HuH-7 (cell line): ENCODE measurements at places on chromosomes 4 and X.

DNA sequence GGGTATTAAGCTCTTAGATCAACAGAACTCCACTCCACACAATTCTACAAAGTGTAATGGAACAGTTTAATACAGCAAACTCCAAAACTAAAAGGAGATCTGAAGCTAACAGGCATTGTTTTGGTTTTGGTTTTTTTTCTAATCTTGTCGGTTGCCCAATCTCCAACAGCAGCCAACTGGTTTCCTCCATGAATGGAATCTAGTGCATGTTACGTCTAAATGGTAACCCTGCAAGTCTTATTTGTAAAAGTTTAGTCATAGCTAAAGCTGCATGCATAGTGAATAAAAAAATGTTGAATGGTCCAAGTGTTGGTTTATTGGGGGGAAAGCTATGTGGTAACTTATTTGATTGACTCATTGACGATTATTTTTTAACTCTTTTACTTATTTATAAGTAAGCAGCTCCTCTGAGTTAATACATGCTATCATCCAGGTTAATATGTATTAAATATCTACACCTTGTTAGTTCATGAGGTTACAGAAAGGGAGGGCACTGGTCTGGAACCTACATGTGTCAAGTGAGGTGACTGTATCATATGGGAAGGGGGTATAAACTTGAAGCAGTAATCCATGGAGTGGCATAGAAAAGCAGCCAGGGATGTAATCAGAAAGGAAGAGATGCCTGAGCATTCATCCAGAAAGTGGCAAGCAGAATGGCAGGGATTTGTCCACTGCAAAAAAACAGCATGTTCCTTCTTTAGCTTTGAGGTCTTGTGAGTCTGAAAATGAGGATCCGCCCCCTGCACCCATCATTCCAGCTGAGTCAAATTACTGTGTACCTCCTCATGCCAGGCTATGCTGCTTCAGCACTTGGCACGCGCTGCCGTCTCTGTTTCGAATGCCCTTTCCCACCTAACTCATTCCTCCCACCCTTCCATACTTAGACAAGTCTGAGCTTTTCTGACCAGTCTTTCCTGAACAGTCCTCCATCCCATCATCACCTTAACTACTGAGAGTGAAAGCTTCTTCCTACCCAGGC, 81.7 kb downstream of the PDGFC start:
- no peak for DNase-seq

GRCh38 chr4:66108898-66109297, 438.6 kb upstream of the EPHA5 start:
- no peak for DNase-seq

GRCh38 chr4:186025408-186025690, 43.6 kb upstream of the TLR3 start:
- DNase-seq: no peak

- DNase-seq: no peak
Measured at GRCh38 chrX:346034-346813, 27.6 kb upstream of the GTPBP6 start.

GRCh38 chr4:157918036-157918832, 254.6 kb downstream of the GASK1B start:
- no peak for DNase-seq

- DNase-seq: no peak
Measured at GRCh38 chrX:50768801-50769200, 45.2 kb downstream of the SHROOM4 start.

DNA sequence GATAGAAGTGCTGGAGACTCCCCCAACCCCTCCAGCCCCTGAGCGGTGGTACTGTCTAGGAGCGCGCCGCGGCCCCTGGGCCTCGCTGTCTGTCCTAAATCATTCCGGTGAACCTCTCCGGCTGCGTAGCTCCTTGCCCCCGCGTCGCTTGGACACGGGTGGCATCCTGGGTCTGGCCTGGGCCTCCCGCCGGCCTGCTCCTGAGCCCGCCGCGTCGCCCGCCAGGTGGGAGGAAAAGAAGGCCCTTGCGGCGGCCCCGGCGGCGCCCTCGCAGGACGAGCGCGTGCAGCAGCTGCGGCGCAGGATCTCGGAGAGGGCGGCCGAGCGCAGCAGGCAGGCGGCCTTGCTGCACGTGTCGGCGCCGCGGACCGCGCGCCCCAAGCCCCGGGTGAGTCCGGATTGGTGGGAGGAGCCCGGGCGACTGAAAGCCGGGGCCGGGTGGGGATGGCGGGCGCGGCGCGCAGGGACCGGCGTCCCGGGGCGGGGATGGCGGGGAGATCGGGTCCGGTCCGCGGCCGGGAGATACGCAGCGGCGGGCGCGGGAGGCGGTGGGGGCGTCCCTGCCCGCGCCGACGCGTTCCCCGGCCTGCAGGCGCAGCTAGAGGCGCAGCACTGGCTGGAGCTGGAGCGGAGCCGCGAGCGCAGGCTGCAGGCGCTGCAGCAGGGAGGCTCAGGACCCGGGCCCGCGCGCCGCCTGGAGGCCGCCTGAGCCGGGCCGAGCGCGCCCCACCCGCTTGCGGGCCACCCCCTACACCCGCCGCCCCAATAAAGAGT, 6.5 kb upstream of the RNF4 start:
- peak; percentile 78 for DNase-seq

DNA sequence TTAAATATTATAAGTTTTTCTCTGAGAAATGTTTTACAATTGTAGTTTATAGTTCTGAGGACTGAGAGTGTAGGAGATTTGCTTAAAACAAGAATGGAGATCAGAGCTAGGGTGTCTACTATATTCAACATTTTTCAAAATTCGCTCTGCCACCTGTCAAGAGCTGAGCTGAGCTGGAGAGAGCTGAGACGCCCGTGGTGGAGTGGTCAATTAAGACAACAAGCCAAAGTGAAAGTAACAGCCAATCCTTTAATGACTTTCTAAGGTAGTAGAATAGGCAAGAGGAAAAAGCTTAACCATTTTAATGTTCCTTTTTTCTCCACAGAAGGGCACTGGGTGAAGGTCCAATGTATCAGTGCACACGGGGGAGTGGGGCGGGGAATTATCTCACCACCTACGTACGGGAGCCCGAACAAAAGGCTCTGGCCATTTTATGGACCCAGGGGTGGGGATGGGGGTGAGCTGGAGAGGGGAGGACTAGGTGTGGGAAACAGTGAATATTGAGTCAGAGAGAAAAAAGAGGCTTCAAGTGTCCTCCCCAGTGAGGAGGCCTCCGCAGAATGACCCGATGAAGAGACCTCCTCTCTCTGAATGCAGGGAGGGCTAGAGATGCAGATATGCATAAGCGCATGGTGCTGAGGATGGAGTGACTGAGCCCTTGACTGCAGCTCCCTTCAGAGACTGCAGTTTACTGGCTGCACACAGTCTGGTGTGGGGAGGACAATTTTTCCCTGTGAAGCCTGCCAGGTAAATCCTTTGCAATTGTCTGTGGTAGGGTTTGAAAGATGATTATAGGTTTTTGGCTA, 60.8 kb downstream of the SPCS3 start:
- peak; percentile 2 for DNase-seq

DNA sequence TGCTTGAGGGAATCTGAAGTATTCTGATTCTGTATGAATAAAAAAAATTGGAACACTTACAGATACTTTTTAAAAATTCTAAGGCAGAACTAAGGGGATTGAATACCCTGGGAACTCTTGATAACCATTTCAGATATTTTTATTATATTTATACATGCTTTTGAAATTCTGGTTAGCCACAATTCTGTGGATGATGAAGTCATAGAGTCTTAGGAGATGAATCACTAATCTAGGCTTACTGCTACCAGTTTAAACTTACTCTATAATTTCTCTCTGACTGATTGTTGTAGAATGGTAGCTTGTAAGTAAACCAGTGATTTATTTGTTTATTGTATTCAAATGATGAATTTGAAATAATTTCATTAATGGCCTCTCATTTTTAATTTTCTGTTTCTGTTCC, 11.4 kb upstream of the SLAIN2 start:
- DNase-seq: no peak

DNA sequence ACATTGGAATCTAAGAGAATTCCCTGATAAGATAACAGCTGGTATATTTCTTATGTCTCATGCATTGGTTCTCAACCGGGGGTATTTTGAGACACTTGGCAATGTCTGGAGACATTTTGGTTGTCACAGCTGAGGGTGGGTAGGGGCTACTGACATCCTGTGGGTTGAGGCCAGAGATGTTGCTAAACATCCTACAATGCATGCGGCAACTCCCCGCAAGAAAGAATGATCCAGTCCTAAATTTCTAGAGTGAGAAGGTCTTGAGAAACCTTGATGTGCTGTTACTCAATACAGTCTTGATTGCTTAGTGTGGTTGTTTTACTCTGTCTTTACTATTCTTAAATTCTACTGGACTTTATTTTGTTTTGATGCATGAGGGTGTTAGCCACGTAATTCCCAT, 287.2 kb downstream of the FRMPD4 start:
- DNase-seq: no peak

DNA sequence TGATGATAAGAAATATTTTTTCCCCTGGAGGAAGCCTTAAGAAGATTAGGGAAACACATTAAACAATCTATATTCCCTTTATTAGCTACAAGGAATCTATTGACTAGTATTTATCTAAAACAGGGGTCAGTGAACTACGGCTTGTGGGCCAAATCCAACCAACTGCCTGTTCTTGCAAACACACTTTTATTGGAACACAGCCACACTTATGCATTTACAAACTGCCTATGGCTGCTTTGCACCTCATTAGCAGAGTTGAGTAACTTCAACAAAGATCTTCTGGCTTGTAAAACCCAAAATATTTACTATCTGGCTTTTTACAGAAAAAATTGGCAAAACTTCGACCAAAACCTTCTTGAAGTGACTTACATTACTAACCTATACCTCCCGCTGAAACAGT, 733.9 kb upstream of the FTHL17 start:
- DNase-seq: no peak

DNA sequence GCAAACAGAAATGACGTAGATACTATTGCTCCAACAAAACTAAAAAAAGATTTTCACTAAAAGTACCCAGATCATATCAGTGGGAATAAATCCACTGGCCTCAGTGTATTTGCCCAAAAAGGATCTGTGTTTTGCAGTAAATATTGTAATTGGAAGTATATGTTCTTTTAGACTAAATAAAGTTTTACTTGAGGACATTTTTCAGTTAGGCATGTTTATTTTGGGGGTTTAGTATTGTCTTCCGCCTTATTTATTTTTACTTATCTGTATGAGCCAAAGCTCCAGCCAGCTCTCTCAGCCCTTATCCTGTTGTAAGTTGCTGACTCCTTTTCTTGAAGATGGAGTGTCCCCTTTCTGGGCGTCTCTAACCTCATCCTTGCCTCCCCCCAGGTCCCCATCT, 49.8 kb downstream of the PTTG2 start:
- no peak for DNase-seq

- DNase-seq: peak; percentile 53
Measured at GRCh38 chrX:65595460-65595876, 60.9 kb upstream of the LAS1L start.

DNA sequence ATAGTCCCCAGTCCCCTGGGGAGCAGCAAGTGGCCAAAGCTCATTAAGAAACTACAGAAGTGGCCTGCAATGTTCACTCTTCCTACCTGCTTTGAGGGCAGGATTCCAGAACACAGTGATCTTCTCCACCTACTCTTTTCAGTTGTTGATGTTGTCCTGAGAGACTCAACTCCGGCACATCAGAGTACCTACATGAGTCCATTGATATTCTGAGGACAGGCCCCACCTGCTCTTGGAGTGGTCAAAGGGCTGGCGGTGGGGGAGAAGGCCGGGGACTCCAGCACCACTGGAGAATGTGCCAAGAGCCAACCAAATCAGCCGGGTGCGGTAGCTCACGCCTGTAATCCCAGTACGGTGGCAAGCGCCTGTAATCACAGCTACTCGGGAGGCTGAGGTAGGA, 29.8 kb upstream of the DDX3X start:
- DNase-seq: no peak

DNA sequence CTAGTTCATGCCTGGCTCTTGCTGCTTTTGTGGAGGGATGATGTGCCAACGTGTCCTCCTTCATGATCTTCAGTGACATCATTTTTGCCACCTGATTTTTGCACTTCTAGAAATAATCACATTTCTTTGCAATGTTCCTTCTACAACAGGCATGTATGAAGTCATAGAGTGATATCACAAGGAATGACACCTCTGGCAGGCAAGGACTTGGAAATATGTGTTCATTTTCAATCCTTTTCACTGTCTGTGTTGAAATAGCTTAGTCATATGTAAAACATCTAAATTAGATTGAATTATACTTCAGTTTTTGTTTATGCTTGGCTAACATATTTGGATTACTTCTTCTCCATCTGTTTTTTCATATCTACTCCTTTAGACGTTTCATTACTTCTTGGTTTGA, 221.2 kb upstream of the STK26 start:
- no peak for DNase-seq

DNA sequence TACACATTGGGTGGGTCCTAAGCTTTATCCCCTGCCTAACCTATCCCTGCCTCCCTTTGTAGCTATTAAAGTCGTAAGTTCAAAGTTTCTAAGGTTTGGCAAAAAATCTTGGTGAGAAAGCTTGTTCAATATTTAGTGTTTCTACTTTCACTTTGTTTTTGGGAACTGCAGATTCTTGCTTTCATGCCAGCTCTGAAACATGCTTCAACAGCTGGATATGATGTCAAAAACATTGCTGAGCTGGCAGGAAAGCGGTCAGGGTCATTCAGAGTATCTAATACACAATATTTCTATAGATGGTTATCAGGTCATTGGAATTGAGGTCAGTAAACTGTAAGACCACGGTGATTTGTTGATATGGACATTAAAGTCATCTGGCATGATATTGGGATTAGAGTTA, 19.7 kb downstream of the CENPI start:
- DNase-seq: no peak

DNA sequence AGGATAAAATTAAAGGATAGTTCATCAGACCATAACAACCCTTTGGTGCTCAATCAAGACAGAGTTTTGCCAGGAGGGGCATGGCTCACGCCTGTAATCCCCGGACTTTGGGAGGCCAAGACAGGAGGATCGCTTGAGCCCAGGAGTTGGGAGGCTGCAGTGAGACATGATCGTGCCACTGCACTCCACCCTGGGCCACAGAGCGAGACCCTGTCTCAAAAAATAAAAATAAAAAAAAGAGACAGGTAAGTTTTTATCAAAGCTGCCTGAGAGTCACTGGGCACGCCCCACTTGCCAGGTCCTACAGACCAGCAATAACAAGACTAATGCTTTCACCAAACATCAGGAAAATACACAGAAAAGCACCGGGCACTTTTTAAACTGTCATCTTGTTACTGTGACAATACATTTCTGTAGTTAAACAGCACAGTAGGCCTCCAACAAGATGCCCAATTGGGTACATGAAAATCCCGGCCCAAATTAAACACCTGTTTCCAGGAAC, 765 bp downstream of the CFAP97 start:
- no peak for DNase-seq

DNA sequence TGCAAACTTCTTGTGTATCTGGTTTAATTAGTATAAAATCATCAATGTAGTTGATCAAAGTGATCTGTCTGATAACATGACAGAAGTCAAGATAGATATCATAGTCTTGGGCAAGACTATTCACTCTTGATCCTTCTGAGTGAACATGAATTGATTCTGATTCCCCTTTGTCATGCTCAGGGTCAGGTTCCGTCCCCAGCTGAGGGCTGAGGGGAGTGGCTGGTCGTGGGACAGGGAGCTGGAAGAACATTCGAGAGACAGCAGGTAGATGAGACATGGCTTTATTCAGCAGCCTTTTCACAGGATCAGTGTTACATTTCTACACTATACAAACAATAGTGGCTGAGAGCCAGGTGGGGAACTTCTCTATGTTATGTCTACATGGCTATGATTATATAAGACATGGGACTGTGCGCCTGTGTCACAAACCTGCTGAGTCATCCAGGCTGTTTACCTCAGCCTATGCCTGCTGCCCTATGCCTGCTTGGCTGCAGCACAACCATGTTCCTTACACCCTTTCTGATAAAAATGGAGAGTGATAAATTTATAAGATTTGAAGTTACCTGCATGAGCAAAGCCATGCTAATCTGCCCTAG, 586.9 kb upstream of the NR3C2 start:
- no peak for DNase-seq

GRCh38 chrX:136205882-136206380, 45.3 kb downstream of the MAP7D3 start:
- DNase-seq: no peak
